ENCODE measurements at places on chromosomes 16 and 17. TPM values are rescaled to one million over a fixed set of nuclear protein-coding genes. Genes with fewer than 3 reads are reported as not detected.

GRCh38 chr16:49644145-49644463 lies 211.8 kb downstream of the ZNF423 start:
- no peak for DNase-seq

- peak; percentile 75 for DNase-seq
Measured at GRCh38 chr17:81553018-81553615, 964 bp upstream of the FAAP100 start.

DNA sequence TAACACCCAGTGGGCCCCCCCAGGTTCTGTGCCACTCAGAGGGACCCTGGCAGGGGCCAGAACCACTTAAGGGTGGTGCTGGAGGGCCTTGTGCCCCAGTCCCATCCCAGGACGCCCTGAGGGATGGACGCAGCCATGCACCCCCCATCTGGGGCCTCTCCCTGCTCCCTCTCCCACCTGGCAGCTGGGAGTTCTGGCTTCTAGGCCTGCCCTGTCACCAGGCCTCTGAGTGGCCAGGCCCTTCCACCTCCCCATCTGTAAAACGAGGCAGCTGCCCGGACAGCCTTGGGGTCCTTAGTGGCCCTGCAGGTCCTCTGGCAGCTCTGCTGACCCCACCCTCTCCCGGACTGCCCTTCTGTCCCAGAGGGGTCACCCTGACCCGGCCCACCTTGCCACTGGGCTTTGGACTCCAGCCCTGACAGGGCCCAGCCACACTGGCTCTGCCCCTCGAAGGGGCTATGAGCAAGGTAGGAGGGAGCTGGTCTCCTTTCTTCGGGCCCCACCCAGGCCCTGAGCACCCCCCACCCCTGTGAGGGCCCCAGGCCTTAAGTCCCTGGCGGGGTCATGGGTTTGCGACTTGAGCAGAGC lies 12.3 kb downstream of the PAM16 start:
- DNase-seq: no peak

GRCh38 chr17:4307179-4307930 lies 43.6 kb upstream of the ANKFY1 start:
- no peak for DNase-seq

DNA sequence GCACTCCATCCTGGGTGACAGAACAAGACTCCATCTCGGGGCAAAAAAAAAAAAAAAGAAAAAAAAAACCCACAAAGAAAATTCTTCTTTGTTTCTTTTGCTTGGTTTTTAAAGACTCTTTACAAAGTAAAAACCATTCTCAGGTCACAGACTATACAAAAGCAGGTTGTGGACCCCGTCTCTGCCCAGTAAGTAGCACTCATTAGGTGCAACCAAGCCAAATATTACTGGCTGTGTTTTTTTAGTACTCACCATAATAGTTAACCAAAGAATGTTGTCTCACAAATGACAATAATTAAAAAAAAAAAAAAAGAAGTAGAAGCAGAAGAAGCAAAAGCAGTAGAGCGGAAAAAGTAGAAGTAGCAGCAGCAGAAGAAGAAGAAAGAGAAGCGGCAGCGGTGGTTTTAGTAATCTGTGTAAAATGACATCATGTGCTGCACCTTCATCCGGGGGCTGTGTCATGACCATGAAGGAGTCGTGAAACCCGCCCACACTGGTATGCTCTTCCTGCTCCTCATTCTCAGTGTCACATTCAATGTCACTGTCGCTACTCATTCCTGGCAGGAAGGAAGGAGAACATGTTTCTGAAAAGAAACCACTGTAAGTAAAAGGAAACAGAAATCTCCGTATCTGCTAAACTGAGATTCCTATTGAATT lies 105.4 kb downstream of the TRIM37 start:
- DNase-seq: no peak

DNA sequence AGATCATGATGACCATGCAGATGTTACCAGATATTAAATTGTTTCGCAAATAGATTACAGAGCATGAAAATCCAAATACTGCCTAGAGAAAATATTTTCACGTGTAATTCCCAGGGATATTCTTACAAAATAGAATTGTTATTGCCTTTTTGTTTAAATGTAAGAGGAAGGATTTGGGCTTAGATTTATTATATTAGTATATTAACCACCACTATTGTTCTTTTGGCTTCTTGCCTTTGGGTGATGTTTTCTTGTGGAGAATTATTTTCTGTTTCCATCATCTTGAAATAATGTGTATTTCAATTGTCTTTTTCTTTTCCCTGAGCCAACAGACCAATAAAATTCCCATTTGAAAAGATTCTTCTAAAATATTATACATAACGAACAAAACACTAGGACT lies 109.7 kb upstream of the NUDT7 start:
- no peak for DNase-seq

- no peak for DNase-seq
Measured at GRCh38 chr17:34313164-34313563, 6.1 kb upstream of the CCL8 start.

DNA sequence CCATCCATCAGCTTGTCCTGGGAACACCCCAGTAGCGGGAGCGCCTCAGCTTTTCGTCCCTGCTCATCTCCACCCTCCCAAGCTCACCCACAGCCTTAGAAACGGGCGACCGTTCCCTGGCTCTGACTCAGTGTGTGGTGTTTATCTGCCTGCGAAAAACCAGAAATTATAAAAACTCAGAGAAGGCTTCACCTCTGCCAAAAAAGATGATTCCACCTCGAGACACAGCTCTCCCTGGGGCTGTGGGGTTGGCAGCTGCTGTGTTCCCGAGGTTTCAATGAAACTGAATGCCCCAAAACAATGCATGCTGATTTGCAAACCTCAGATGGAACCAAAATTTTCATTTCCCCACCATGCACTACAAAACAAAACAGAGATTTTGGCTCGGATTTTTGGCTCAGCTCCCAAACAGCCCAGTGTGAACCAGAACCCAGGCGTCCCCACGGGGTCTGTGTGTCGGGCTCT lies 62.4 kb upstream of the MED9 start:
- DNase-seq: no peak

DNA sequence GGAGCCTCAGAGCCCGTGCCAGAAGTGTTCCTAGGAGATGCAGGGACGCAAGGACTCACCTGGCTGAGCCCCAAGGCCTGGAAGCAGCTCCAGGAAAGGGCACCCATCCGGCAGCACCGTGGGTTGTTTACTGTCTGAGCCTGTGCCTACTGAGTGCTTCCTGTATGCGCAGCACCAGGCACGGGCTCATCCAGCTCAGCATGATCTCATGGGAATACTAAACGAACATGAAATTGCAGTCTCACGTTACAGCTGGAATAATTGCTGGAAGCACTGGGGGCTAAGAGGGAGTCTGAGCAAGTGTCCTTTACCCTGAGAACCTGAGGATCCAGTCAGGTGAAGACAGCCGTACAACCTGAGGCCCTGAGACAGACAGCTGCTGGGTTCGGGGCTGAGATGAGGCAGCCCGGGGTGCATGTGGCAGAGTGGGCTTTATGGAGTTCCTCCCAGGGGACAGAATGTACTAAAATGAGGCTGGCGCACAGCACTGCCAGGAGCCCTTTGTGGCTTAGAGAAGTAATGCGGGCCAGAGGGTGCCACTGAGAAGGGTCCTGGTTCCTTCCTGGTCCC lies 5.4 kb downstream of the CTRL start:
- no peak for DNase-seq

Gene KCNH6
- total RNA-seq: not detected

Gene FLCN
- 46.6 TPM for total RNA-seq

Gene PRAC1
- not detected for total RNA-seq

Gene SETD6
- total RNA-seq: 16.8 TPM

Data from left ventricle myocardium inferior (tissue), 1 donor.